ENCODE measurements at places on chromosomes 12 and 14.

DNA sequence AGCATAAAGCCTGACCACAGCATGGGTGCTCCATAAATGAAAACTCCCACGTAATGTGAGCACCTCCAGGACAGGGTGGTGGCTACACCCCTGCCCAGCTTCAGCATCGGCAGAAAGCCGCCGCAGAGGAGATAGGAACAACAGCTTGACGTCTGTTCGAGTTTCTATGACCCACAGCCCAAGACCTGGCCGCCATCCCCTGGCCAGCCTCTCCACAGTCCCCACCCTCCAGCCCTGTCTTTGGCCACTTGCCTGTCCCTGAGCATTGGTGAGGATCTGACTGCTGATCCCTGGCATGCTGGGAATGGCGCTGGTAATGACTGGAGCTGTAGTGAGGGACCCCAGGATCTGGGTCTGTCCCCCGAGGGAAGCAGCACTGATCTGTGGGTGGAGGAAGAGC lies 21.3 kb downstream of the POU6F1 start:
- no peak for DNase-seq

DNA sequence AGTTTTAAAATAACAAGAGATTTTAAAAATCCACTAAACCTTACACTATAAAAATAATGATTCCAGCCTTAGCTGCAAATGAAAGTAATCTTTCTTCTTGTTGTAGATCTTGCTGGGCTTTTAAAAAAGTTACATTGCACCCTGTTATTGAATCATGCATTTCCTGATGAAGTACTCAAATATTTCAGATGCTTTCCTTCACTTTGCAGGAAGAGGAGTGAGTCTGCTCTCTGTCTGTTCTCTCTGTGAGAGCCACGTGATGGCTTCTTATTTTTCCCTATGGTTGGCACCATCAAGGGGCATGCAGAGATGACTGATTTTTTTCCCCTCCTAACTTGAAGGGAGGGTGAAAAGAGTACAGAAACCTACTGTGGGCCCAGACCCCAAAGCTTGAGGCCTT lies 262.7 kb downstream of the ATP23 start:
- DNase-seq = no peak

GRCh38 chr12:120763250-120763649 lies 37.6 kb downstream of the ACADS start:
- no peak for DNase-seq

DNA sequence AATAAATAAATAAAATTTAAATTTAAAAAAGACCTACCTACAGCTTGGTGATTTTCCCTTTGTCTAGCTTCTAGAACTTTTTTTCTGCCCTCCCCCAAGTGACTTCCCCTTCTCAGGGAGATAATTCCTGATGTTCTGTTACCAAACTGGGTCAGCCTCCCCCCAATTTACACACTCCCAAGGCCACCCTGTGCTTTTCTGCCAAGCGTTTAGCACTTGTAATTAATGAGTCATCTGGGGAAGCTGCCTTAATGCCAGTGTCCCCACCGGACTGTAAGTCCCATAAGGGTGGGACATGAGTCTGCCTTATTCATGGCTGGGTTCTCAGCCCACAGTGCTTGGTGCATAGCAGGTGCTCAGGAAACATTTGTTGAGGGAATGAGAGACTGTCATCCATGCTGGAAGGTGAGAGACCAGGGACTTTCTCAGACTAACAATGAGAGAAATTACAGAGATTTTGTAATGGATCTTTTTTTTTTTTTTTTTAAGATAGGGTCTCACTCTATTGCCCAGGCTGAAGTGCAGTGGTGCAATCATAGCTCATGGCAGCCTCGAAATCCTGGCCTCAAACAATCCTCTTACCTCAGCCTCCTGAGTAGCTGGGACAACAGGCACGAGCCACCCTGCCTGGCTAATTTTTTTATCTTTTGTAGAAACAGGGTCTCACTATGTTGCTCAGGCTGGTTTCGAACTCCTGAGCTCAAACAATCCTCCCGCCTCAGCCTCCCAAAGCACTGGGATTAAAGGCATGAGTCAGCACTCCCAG lies 106.8 kb downstream of the PHETA1 start:
- DNase-seq = no peak

GRCh38 chr12:57220770-57221168 lies 4.2 kb downstream of the NXPH4 start:
- DNase-seq = no peak

DNA sequence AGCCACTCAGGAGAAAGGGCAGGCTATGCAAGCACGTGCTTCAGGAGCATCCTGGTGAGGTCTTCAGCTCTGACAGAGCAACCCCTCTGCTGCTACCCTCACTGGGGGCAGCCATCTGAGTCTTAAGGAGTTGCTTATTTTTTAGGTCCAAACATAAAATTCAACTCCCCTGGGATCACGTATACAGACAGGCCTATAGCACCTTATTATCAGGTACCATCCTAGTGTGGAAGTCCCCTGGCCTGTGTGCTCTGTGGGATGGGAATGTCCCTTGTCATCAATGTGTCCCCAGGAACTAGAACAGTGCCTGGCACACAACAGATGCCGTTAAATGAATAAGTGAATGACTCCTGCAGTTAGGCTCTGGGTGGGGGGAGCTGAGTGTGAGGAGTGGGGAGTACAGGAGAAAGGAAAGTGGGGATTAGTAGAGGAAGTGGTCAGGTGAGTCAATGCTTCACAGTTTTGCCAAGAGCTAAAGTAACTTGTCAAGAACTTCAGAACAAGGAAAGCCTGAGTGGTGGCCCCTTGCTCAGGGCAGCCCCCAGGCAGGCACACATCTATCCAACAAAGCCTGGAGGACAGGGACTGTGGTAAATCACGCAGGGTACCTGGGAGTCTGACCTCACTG lies 33.5 kb downstream of the DAD1 start:
- no peak for DNase-seq

DNA sequence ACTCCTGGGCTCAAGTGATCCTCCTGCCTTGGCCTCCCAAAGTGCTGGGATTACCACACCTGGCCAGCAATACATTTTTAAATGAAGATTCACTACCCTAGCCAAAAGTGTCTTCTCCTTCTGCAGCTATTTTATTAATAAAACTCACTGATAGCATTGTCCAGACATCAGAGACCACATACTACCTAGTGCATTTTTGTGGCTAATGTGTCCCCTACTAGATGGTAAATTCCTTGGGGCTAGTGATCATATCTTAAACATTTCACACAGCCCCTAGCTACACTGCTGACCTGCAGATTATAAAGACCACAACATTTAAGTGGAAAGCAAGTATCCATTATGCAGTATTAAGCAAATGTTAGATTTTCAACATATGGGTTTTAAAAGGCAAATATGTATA lies 17.0 kb downstream of the DTD2 start:
- DNase-seq = no peak
